ENCODE measurements at places on chromosomes 16 and 17. TPM values are rescaled to one million over a fixed set of nuclear protein-coding genes. Genes with fewer than 3 reads are reported as not detected.

- DNase-seq, result no peak
- no peaks in the 10 kb centered on the region for H3K4me1 ChIP-seq
- H3K36me3 ChIP-seq, result peaks cover 5% of the 10 kb centered on the region
- H3K4me3 ChIP-seq, result no peak overlapping the region
- H3K27me3 ChIP-seq, result no peaks in the 10 kb centered on the region
- no peak overlapping the region for H3K27ac ChIP-seq
These were observed 6.8 kb downstream of the DNASE1L2 start for GRCh38 chr16:2243031-2243528.

GRCh38 chr17:73593249-73593965 is 50.8 kb downstream of the SDK2 start:
- no peak overlapping the region for H3K4me3 ChIP-seq
- H3K27me3 ChIP-seq, result no peaks in the 10 kb centered on the region
- H3K27ac ChIP-seq, result no peak overlapping the region
- H3K4me1 ChIP-seq, result peaks cover 67% of the 10 kb centered on the region
- no peak for DNase-seq

DNA sequence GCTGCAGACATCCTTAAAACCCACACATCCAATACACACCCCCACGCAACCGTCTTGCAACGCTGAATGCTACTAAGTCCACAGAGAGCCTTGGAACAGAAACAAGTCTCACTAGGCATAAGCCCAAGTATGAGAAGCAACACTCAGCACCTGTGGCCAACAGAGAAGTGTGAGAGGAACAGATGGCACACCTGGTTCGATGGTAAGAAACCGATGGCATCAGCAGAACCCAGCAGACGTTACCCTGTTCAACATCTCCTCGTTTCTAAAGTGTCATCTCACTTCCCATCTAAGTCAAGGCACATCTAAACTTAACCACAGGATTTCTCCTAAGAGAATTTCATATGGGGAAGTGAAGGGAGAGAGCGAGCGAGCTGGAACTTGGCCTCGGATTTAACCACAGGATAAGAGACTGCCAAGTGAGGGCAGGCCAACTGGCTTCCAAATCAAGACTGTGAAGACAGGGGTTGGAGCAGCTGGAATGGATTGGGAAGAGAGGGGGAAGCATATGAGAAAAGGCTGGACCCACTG is 41.0 kb downstream of the NXPH3 start:
- no peaks in the 10 kb centered on the region for H3K4me1 ChIP-seq
- no peaks in the 10 kb centered on the region for H3K27me3 ChIP-seq
- no peak for DNase-seq
- peaks cover 48% of the 10 kb centered on the region for H3K36me3 ChIP-seq

DNA sequence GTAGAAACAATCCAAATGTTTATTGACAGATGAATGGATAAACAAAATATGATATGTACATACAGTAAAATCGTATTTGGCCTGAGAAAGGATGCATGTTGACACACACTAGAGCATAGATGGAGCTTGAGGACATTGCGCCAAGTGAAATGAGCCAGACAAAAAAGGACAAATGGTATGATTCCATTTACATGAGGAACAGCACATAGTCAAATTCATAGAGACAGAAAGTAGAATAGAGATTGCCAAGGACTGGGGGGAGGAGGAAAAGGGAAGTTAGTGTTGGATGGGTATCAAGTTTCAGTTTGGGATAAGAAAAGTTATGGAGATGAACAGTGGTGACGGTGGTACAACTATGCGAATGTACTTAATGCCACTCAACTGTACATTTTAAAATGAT is 47.9 kb downstream of the COPRS start:
- no peaks in the 10 kb centered on the region for H3K36me3 ChIP-seq
- H3K4me3 ChIP-seq, result no peak overlapping the region
- H3K27ac ChIP-seq, result no peak overlapping the region
- no peaks in the 10 kb centered on the region for H3K27me3 ChIP-seq
- no peak for DNase-seq
- H3K4me1 ChIP-seq, result no peaks in the 10 kb centered on the region

DNA sequence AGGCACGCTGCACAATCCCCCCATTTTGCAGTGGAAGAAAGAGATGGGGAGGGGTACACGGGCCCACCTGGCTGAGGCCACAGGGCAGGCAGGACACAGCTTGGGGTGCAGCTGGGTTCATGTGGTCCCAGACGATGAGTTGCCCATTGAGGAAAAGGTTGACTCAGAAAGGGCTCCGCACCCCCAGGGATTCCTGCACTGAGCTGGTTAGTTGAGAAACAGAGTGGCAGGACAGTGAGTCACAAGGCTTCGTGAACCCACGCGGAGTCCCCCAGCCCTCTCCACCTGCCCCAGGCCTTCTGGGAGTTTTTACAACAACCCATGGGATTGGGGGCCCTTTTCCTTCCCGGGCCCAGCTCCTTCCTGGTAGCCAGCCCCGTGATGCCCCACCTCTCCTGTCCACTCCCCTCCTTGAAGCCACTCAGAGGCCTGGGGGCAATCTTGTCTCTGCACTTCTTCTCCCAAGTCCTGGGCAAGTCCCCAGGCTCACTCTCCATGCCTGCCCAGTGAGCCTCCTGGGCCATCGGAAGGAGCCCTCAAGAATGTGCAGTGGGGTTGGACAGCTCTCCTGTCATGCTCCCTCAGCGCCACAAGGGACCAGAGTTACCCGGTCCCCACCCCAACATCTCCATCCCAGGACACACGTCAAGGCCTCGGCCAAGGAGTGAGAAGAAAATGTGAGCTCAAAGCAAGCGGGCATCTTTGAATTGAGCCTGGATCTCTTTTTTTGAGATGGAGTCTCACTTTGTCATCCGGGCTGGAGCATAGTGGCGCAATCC is 251.2 kb downstream of the PARN start:
- H3K4me3 ChIP-seq, result no peak overlapping the region
- no peaks in the 10 kb centered on the region for H3K4me1 ChIP-seq
- H3K36me3 ChIP-seq, result no peaks in the 10 kb centered on the region
- no peak for DNase-seq
- no peaks in the 10 kb centered on the region for H3K27me3 ChIP-seq

DNA sequence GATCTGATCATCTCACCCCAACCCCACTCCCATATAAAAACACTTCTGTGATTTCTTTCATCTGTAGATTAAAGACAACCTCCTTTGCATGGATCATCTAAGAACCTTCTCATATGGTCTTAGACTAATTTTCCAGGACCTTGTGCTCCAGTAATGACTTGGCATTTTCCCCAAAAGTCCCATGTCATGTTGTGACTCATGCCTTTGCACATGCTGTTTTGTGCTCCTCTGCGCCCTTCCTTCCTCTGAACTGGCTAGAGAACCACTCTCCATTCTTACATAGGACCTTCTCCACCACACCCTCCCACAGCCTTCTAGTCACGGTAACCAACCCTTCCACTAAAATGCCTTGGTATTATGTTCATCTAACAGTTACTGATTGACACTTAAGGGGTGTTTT is 99.5 kb upstream of the AXIN2 start:
- no peaks in the 10 kb centered on the region for H3K4me1 ChIP-seq
- DNase-seq, result no peak

- H3K27me3 ChIP-seq, result no peaks in the 10 kb centered on the region
- no peak overlapping the region for H3K4me3 ChIP-seq
- H3K36me3 ChIP-seq, result no peaks in the 10 kb centered on the region
- no peaks in the 10 kb centered on the region for H3K4me1 ChIP-seq
- H3K27ac ChIP-seq, result no peak overlapping the region
These were observed 36.4 kb upstream of the HSBP1 start for GRCh38 chr16:83771306-83771942.

DNA sequence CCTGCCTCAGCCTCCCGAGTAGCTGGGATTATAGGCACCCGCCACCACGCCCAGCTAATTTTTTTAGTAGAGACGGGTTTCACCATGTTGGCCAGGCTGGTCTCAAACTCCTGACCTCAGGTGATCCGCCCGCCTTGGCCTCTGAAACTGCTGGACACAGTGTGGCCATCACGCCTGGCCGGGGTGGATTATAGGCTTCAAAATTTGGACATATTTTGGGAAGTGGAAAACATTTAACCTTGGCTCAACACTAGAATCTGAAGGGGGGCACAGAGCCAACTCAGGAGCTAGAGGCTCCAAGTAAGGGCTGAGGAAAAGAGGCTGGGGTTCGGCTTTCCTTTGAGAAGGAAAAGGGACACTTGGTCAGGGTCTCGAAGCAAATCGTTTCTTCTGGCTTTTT is 2.2 kb upstream of the CDK5R1 start:
- H3K36me3 ChIP-seq, result peaks cover 12% of the 10 kb centered on the region
- peaks cover 26% of the 10 kb centered on the region for H3K4me1 ChIP-seq
- DNase-seq, result no peak
- no peaks in the 10 kb centered on the region for H3K27me3 ChIP-seq
- H3K4me3 ChIP-seq, result no peak overlapping the region

GRCh38 chr17:67041941-67042899 is 2.1 kb upstream of the CACNG1 start:
- H3K27ac ChIP-seq, result no peak overlapping the region
- H3K36me3 ChIP-seq, result no peaks in the 10 kb centered on the region
- H3K4me1 ChIP-seq, result no peaks in the 10 kb centered on the region
- DNase-seq, result no peak
- H3K4me3 ChIP-seq, result no peak overlapping the region
- no peaks in the 10 kb centered on the region for H3K27me3 ChIP-seq

DNA sequence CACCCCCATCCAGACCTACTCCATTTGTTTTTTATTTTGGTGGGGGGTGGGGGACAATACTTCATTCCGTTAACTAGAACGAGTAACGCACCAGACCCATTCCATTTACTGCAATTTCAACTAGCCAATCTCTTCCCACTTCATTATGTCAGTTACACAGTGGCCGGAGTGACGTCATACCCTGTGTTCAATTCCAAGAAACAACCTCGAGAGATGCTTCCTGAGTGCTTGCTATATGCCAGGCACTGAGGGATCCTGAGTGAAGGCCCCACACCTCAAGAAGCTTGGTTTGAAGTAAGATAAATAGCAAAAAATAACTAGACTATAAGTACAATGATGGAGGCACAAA is 9.1 kb upstream of the SIAH1 start:
- H3K4me3 ChIP-seq, result no peak overlapping the region
- H3K4me1 ChIP-seq, result no peaks in the 10 kb centered on the region
- no peaks in the 10 kb centered on the region for H3K36me3 ChIP-seq

GRCh38 chr17:38509772-38510420 is 81.6 kb downstream of the ARHGAP23 start:
- H3K36me3 ChIP-seq, result no peaks in the 10 kb centered on the region
- no peaks in the 10 kb centered on the region for H3K4me1 ChIP-seq
- peak overlapping the region; percentile 37 for H3K4me3 ChIP-seq
- H3K27ac ChIP-seq, result no peak overlapping the region

DNA sequence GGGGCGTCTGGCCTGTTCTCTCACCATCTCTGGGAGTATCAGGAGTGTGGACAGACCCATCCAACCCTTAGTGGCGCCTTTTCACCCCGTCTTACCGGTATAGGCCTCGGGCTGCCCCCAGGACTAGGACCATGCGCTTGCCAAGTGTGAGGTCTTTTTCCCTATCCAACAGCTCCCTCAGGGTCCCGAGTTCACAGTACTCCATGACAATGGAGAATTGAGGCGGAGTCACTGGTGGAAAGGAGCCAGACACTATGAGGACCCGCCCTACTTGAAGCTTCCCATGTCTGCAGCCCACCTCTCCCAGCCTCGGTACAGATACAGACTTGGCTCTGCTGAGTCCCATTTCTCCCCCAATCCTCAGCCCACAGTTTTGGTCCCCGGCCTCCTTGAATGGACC is 15.9 kb upstream of the RFWD3 start:
- H3K4me1 ChIP-seq, result no peaks in the 10 kb centered on the region
- H3K27ac ChIP-seq, result no peak overlapping the region
- H3K4me3 ChIP-seq, result no peak overlapping the region
- no peaks in the 10 kb centered on the region for H3K27me3 ChIP-seq
- H3K36me3 ChIP-seq, result peaks cover 16% of the 10 kb centered on the region

GRCh38 chr17:43935926-43936261 is 6.4 kb downstream of the PPY start:
- no peak overlapping the region for H3K27ac ChIP-seq
- no peaks in the 10 kb centered on the region for H3K4me1 ChIP-seq
- H3K36me3 ChIP-seq, result no peaks in the 10 kb centered on the region
- no peak overlapping the region for H3K4me3 ChIP-seq

The USP10 gene
- total RNA-seq, result 143 TPM

The ETV4 gene
- total RNA-seq, result 5.3 TPM

The TPSD1 gene
- total RNA-seq, result not detected
